ENCODE measurements at places on chromosomes 7 and 10. TPM values are rescaled to one million over a fixed set of nuclear protein-coding genes. Genes with fewer than 3 reads are reported as not detected.

The ENKUR gene
- 6.4 TPM for total RNA-seq

The TMEM176A gene
- 1.5 TPM for total RNA-seq

The NPTX2 gene
- total RNA-seq: 41.8 TPM

The NODAL gene
- total RNA-seq: 1.00 TPM

The MPP7 gene
- total RNA-seq: 5.6 TPM

The HMX3 gene
- not detected for total RNA-seq

DNA sequence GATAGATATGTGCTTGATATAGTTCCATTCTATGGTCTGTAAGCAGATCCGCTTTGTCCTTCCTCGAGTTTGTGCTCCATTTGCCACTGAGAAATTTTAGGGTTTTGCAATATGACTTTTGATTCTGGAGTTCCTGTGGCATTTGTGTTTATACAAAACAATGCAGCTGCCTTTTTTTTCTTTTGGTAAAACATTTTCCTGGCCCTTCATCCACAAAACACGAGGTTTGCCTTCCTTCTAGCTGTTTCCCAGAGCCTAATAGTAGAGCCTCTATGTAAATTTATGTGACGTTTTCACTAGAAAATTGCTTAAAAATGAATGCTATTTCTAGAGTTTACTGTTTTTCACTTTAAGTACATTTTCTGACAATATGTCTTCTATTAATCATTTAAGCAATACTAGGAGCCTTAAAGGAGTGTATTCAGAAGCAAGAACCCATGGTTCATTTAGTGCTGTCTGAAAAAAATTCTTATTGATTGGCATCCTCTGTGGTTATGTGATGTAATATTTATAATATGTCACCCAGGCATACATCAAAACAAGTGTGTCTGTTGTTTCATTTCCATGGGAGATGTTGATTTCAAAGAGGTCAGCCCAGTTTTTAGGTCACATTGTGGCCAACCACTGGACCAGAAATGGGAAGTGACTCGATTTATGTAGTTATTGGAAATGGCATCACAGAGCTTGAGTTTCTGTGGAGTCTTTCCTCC lies 618.3 kb downstream of the LRMDA start:
- no peak for DNase-seq

DNA sequence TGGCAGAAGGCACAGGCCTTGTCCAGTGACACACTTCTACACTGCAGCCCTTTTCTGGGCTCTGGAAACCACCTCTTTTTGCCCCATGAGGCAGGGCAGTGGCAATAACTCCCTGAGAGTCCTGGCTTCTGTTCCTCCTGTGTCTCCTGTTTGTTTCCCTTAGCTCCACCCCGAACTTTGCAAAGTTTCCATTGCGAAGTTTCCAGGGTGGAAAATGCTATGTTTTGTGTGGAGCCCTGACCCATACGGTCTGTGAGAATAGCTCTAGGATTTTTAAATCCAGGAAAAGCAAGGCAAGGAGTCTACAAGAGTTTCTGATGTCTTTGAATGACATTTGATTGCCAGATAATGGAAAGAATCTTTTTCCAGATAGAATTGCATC lies 92.2 kb upstream of the AKR1E2 start:
- no peak for DNase-seq

GRCh38 chr7:11923376-11923930 lies 91.5 kb upstream of the THSD7A start:
- no peak for DNase-seq

DNA sequence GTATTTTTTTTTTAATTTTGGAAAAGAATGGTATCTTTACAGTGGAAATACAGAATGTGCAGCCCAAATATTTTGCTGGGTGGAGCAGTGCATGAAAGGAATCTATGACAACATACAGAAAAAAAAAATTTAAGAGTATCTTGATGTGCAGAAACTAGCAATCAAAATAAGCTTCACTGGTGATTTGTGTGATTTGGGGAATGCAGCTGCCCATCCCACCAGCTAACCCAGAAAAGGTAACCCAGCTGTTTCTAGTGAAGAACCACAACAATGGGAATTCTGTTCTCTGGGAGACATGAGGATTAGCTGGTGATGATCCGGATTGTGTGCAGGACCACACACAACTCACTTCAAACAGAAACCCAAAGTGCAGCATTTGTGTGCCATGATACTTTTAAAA lies 375.5 kb downstream of the SEMA3D start:
- DNase-seq: no peak

- no peak for DNase-seq
Measured at GRCh38 chr10:110842326-110842904, 29.3 kb upstream of the PDCD4 start.

Data from cerebellum (tissue), 4 donors.